ENCODE measurements at places on chromosomes 16 and 17.

- DNase-seq, result no peak
These were observed 4.1 kb upstream of the ARL5C start for GRCh38 chr17:39170109-39170508.

GRCh38 chr16:9323170-9323569 is 231.7 kb downstream of the HAPSTR1 start:
- DNase-seq, result no peak

DNA sequence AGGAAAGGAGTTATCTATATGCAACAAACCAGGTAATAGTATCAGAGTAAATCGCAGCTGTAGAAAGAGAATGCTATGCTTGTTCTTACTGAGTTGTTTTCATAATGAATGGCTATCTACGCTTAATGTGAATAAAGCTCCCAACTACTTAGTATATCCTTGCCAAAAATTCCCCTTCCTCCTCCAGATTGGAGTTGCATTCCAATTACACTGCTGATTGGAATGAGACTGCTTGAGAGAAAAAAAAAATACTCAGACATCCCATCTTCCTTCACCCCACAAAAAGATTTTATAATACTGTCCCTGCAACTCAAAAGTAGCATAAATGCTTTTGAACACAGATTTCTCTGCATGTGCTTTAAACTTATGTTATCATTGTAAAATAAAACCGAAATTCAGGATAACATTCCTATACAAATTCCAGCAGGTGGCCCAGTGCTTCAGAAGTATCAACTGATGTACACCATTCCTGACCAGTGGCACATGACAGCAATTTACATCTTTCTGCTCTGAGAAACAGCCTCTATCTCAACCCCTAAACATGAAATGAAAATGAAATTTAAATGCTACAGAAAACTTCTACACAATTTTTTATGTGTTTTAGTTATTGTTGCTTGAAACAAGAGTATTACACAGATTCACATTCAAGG is 47.0 kb downstream of the SMURF2 start:
- no peak for DNase-seq

- no peak for DNase-seq
These were observed 18.9 kb downstream of the IKZF3 start for GRCh38 chr17:39845052-39845846.

GRCh38 chr17:40841246-40841645 is 18.8 kb upstream of the KRT10 start:
- no peak for DNase-seq

DNA sequence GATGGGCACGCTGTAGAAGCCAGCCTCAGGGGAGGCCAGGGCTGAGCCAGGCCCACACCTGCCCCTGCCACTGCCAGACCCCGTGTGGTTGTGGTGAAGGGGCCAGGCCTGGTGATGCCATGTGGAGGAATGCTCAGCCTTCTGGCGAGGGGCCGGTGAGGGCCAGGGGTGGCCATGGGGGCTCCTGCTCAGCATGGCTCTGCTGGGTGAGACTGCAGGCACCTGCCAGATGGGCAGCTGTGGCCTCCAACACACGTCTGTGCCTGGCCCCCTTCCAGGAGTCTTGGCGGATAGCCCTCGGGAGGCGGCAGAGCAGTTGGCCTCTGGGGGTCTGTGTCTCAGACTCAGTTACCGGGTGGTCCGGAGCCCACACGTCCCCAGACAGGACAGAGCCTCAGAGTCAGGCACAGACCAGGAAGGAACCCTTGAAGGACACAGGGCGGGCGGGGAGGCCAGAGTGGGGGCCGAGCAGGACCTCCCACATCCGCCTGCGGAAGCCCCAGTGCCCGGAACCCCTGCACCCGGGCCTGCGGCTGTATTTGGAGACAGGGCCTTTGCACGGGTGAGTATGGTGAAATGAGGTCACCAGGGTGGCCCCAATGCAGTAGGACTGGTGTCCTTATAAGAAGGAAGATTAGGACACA is 22.5 kb upstream of the CHMP6 start:
- DNase-seq, result no peak

- no peak for DNase-seq
These were observed 3.0 kb downstream of the TEX19 start for GRCh38 chr17:82361885-82362633.

DNA sequence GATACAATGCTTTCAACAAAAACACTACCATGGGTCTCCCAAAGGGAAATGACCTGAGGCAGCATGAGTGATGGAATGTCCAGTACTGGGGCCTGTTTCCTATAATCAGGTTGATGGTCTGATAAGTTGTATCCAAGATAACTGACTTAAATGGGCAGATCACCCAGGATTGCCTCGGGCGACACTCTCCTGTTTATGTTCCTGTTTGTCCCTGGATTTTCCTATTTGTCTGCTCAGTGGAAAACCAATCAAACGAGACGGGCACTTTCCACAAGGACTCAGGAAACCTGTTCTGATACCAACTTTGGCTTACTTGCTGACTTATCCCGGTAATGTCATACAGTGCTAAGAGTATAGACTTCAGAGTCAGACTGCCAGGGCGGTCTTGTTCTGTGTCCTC is 27.4 kb downstream of the USP43 start:
- DNase-seq, result no peak

- DNase-seq, result no peak
These were observed 33.1 kb upstream of the MEIOC start for GRCh38 chr17:44623070-44623725.

- no peak for DNase-seq
These were observed 153.5 kb downstream of the VPS53 start for GRCh38 chr17:561116-561515.

DNA sequence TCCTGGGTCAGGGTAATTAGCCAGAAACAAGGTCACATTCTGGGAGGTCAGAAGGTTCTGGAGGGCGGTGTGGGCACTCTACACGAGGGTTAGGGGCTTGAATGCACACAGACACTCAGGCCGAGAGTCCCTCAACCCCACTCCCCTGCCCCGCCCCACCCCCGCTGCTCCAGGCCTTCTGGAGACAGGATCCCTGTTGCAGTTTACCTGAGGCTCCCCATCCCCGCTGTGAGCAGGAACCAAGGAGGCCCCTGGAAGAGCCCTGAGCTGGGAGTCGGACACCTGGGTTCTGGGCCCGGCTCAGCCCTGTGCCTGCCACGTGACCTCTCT is 4.4 kb upstream of the ACTG1 start:
- DNase-seq, result no peak

Data from stimulated activated CD8-positive, alpha-beta memory T cell treated with anti-CD3 and anti-CD28 coated beads, Interleukin-4, amount 100 ng/mL, for 1 hour (primary cell).